ENCODE measurements at places on chromosomes 5 and 9.

GRCh38 chr5:138660051-138660572, 84.9 kb upstream of the HSPA9 start:
- no peak for DNase-seq

DNA sequence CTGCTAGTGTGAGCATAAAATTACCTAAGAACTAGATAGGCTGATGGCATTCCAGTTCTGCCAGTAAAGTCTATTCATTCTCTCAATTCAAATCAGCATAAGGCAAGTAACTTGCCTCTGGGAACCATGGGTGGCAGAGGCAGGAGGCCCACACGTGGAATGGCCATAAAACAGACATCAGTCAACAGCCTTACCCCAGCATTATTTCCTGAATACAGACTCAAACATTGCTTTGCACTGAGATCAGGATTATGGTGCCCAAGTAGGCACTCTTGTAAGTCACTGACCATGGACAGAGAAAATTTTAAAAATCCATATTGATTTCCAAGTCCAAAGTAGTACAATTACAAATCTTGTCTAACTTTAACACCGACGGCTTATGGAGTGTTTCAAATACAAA, 157.7 kb downstream of the NR2F1-AS1 start:
- DNase-seq = no peak

- peak; percentile 91 for DNase-seq
Observed at GRCh38 chr9:38227061-38227540, 158.1 kb upstream of the SHB start.

DNA sequence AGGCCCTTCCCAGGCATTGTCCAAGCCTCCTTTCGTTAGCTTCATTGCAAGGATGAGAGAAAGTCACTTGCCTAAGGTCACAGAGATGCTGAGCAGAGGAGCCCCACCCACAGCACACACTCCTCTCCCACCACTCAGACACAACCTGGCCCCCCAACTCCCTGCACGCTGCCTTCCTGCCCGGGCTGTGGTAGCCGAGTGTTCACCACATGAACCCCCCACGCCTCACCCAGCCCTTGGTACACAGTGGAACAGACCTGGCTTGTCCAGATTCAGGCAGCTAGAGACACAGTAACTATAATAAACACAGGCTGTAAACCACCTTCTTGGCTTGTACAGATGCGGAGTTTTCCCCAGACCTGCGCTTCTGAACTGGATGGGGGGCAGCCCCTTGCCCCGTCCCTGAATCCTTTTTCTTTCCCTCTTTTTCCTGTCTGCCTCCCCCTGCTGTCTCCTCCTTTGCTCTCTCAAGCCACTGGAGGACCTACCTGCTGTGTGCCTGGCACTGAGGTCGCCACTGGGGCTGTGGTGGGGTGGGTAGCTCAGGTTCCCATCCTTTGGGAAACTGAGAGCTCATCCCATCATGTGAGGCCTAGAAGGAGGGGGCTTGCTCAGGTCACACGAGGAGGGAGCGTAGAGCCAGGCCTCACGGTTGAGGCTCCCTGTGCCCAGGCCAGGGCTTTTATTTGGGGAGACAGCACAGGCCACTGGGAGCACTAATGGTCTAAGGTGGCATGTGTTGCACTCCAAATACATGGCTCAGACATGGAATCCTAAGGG, 55.7 kb upstream of the SYNPO start:
- DNase-seq = no peak

DNA sequence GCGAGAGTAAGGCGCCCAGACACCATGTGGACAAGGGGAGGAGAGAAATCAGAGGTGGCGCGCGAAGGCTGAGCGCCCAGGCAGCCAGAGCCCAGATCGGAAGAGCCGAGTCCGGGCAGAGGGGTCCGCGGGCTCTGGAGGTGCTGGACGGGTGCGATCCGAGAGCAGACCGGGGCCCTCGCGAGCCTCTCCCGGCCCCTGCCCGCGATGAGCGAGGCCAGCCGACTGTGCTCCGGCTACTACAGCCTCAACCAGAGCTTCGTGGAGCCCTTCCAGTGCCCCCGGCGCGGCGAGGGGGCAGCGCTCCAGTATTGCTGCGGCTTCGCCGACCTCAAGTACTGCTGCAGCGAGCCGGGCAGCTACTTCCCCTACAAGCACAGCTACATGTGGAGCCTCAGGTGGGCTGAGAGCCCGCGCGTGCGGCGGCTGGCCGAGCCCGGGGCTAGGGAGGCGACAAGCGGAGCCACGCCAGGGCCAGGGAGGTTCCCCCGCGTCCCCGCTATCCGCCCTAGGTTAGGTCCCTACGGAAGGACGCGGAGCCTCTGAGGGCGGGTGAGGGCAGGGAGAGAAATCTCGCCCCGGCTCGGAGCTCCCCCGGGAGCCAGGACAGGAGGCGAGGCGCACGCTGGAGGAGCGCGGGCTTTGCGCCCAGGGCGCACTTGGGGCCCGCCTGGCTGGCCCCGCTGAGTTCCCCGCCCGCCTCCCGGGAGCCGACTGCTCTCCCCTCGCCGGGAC, at the start of gene SHISAL2B:
Gene SHISAL2B (plus strand): TSS at position 87 of the 735 bp plus-strand sequence. CDS start 121 bp downstream, at position 208.
- peak; percentile 49 for DNase-seq

GRCh38 chr9:16030528-16031185, 477.8 kb downstream of the CCDC171 start:
- no peak for DNase-seq

DNA sequence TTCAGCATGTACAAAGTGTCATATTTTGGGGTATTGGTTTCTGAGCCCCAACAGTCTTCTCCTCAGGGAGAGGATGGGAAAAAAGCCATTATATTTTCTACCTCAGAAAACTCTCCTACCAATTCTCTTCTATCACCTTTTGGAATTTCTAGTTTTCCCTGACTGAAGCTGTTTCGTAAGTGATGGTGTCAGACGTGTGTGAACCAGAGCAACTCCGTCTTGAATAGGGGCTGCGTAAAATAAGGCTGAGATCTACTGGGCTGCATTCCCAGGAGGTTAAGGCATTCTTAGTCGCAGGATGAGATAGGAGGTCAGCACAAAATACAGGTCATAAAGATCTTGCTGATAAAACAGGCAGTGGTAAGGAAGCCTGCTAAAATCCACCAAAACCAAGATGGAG, 197.3 kb upstream of the C9orf72 start:
- DNase-seq = no peak

DNA sequence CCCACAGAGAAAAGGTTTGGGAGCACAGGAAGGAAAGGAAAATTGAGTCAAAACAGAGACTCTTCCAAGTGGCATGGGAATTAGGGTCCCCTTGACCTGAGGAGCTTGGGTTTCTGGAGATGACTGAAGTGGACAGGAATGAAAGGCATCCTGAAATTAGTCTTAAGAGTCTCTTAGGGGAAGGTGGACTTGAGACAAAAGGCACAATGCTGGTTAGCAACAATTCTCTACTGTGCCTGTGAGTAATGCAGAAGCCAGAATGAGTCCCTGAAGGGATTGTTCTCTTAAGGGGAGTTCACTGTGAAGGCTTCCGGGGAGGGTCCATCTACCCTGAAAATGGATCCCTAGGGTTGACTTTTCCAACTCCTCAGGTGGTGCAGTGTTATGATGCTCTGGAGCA, 58.4 kb upstream of the FOXE1 start:
- no peak for DNase-seq

DNA sequence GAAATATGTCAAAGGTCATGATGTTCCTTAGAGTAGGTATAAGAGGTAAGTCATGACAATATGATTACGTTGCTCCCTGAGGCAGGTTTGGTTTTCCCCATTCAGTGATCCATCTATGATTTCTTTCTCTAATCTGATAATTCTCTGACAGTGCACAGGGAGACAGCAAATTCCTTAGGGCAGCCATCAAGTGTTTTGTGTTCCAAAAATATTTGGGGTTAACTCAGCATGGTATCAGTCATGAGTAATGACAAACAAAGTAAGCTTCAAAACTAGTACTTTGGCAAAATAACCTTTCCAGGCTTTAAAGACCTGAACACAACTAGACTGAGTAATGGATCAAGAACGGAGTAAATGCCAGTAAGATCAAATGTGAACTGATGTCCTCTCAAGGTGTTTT, 55.3 kb upstream of the SPATA31E1 start:
- no peak for DNase-seq

GRCh38 chr9:6897898-6898302, 140.1 kb downstream of the KDM4C start:
- DNase-seq = no peak
